Large intestine (tissue), 12 donors: ENCODE measurements at places on chromosomes 1 and 21. TPM values are rescaled to one million over a fixed set of nuclear protein-coding genes. Genes with fewer than 3 reads are reported as not detected.

- DNase-seq = peak; percentile 98
These were observed at the start of gene ATAD3A for GRCh38 chr1:1511533-1512285. TSS of gene ATAD3A (plus strand) at chr1:1512162. CDS start at chr1:1512269, 107 bp downstream.

- DNase-seq = no peak
These were observed 344.1 kb upstream of the VAMP3 start for GRCh38 chr1:7426780-7427604.

DNA sequence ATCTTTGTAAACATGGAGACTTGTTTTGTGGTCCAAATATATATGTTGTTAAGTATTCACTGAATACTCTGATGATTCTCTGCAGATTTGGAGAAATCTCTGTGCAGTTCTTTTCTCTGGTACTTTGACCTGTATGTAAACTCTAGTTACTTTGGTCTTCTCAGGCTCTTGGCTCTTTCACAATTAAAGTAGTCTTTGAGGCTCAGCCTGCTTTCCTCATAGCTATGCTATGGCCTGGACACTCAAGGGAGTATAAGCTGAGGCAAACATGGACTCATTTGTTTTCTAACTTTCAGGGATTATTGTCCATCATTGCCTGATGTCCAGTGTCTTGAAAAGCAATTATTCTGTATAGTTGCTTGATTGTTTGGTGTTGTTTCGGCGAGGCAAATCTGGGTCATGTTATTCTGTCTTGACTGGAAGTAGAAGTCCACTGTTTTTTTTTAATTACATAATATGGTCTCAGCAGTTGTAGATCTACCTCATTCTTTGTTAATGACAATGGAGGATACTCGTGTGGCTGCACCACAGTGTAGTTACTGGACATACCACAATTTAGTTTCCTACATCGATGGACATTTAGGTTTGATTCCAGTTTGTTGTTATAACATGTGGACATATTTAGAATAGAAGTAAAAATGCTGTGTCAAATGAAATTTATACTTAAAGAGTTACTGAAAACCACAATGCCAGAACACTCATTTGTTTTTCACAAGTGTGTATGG is 9.2 kb downstream of the PTBP2 start:
- DNase-seq = peak; percentile 43

GRCh38 chr1:4931486-4931885 is 277.1 kb downstream of the AJAP1 start:
- no peak for DNase-seq

GRCh38 chr1:99808391-99809115 is 41.6 kb upstream of the AGL start:
- DNase-seq = peak; percentile 72

DNA sequence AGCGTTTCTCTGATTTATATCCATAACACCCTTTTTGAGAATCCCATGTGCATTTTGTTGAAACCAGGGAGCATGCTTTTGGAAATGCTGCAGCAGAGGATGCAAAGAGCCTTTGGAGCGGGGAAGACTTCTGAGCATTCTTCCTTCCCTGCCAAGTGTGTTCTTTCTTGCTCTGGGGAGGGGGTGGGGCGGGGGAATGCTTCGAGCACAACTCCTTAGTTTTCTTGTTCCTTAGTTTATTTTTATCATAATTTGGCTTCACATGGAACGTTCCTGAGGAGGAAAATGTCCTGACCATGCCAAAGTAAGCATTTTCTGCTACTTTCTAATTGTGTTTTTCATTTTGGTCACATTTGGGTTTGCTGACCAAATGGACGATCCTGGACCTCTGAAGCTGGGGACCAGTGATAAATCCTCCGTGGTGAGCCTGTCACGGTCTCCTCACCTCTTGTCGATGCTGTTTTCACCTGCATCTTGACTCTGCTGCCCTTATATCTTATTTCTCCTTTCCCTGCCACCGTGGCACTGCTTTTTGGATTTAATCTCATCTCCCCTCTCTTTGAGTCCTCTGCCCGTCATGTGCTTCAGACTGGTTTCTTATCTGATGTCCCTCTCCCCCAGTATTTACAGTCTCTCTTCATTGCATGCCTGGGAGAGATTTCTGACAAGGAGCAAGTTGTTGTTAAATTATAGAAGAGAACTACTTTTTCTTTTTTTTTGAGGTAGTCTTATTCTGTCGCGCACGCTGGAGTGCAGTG is 2.4 kb downstream of the CTPS1 start:
- DNase-seq = no peak

TFF1 gene
- 4.9 TPM for polyA plus RNA-seq

DNA sequence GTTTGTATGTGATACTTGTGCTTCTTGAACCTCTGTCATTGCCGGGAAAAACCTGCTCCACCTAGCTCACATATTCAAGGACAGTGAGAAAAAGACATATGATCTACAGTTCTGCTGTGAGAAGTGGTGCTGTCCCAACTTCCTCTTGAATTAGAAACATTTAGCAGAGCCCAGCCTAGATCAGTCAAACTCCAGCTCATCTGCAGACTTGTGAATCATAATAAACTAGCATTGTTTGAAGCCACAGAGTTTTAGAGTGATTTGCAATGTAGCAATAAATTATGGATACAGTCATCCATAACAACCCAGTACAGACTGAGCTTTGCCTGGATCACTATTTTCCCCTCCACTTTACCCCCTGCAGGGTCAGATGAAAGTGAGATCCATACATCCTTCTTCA is 497.8 kb downstream of the PLA2G4A start:
- no peak for DNase-seq

GLIS1 gene
- polyA plus RNA-seq = 0.58 TPM

DNA sequence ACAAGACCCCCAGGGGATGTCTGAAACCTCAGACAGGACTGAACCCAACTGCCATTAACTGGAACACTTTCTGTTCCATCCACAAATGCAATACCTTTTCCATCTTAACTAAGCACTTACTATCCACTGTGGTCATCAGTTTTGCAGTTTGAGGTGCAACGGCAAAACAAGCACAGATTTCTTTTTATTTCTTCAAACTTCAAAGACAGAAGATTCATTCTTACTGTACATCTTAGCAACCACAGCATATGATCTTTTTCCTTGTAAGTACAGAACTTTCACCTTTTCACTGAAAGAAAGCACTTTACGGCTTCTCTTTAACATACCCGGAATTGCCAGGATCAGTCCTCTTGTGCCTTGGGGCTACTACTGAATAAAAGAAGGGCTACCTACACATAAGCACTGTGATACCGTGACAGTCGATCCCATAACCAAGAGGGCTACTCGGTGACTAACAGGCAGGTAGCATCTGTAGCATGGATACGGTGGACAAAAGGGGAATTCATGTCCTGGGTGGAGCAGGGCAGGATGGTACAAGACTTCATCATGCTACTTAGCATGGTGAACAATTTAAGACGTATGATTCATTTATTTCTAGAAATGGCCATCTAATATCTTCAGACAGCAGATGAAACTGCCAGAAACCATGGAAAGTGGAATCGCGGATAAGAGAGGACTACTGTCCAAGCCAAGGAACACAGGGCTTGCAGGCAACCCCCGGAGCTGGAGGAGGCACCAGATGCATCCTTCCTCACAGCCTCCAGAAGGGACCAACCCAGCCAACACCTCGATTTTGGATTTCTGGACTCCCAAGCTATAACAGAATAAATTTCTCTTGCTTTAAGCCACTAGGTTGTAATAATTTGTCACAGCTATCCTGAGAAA is 18.4 kb downstream of the ERG start:
- DNase-seq = no peak

- DNase-seq = peak; percentile 7
These were observed 98.3 kb upstream of the CAMK1G start for GRCh38 chr1:209485167-209485566.

DNA sequence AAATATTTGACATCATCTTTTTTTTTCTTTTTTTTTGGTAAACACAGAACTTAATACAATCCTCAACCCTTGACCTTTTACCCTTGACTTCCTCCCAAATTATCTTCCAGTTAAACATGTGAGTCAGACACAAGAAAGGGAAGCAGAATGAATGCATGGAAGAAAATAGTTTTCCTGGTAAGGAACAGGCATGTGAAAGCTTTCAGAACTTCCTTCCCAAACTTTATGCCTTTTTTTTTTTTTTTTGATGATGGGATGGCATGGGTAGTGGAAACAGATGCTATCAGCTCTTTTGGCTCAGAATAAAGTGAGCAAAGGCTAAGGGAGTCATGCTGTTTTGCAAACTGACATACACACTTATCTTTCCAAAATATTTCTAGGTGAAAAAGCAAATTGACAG is 1079.1 kb downstream of the TTLL7 start:
- no peak for DNase-seq

DNA sequence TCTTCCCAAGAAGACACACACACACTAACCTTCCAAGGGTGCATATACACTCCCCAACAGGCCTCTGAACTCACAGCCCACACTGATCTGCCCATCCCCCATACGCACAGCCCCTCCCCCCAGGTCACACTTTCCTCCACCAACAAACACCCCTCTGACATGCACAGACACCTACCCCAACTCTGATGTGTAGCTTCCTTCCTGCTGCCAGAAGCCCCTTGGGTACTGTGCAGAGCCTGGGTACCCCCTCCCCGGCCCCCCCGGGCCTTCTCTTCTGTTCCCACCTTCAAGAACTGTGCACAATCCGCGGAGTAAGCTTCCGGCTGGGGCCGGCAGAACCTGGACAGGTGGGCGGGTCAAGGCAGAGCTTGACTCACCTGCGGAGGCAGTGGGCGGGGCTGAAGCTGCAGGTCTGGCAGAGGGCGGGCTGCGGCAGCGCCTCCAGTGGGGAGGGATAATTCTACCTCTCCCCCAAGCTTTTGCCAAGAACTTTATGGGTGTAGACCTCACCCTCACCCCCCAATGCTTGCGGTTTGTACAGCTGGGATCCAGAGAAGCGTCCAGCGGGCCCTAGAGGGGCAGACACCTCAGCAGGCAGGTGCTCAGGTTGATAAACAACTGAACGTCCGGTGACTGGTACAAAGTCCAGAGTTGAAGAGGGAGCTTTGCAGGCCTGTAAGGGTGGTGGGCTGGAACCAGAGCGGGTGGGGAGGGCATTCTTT is at the start of gene C1orf210:
C1orf210 (minus strand) TSS at position 313 of the 722 bp plus-strand sequence. CDS start 2,311 bp downstream, outside the sequence.
- peak; percentile 90 for DNase-seq

DNA sequence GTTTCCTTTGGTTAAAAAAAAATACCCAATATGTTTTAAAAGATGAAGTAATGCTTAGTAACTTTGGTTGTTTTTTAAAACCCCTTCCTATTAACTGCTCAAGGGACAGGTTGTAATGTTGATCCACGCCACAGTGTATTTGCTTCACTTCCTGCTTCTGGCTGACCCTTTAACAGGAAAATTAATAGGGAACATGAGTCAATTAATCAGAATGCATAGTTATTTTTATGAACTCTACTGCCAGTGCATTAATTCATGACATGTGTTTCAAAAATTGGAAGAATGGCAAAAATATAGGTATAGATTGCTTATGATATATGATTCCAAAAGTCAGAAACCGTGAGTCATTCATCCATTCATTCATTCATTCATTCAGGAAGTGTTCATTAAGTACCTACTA is 204.8 kb downstream of the SETD4 start:
- no peak for DNase-seq

DNA sequence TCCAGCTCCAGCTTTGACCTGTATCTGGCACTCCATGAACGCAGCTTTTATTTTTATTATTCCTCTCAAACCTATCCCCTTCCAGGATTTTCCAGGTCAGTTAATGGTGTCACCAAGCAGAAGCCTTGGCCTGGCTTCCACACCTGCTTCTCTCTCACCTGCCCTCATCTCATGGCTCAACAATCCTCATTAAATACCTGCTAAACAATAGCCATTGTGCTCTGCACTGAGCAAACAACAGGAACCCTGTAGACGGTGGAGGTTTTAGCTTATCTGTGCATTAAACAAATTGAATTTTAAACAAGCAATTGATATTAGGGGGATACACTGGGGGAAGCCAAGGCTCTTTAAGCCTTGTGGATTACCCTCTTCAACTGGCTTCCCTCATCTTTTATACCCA is 15.3 kb downstream of the PYCR2 start:
- no peak for DNase-seq

DNA sequence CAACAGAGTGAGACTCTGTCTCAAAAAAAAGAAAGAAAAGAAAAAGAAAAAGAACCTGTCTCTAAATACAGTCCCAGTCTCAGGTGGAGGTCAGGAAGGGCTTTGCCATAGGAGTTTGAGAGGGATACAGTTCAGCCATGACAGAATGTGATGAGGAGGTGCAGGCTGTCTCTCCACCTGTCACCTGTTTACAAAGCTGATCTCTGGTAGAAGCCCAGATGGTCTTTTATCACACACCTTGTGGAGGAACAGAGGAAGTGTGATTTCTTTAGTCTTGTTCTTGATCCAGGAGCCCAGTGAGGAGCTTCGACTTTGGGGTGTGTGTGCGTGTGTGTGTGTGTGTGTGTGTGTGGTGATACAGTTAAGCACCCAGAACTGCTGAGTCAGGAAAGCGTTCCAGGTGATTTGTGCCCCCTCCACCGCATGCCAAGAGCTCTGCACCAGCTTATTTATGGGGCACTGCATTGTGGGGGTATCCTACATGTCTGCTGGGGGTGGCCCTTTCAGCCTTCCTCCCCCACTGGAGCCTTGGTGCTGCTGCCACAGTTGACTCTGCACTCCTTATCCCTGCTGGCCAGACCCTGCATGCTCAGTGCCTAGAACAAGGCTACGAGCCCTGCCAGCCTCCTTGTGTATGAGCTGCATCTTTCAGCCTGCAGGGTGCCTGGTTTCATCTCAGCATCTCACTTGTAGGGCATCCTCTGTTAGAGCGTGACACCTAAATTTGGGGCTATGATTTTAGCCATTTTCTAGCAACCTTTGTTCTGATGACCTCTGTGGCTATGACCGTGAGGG is 19.3 kb downstream of the DOP1B start:
- DNase-seq = no peak

DNA sequence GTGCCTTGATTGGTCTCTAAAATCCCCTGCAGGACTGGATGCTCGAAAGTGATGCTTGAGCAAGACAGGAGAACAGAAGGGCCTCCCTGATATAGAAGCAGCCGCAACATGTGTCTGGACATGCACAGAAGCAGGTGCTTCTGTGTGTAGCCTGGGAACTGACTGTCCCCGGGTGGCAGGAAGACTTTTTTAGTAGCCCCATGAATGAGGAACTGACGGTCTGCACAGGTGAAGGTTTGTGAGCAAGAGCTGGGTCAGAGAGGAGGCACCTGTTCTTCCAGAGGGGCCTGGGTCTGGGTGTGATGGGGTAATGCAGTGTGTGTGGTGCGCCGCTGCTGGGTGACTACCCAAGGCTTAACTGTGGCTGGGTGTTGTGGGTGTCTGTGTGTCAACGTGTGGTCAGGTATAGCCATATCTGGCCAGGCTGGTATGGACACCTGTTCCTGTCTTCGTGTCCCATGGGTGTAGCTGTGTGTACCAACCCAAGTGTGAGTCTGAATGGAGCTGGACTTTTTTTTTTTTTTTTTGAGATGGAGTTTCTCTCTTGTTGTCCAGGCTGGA is 39.1 kb upstream of the FOXO6 start:
- no peak for DNase-seq
